ENCODE measurements at places on chromosomes 2 and 18.
A peak's percentile ranks its signal among the peaks of the same experiment; 100 is the strongest.

DNA sequence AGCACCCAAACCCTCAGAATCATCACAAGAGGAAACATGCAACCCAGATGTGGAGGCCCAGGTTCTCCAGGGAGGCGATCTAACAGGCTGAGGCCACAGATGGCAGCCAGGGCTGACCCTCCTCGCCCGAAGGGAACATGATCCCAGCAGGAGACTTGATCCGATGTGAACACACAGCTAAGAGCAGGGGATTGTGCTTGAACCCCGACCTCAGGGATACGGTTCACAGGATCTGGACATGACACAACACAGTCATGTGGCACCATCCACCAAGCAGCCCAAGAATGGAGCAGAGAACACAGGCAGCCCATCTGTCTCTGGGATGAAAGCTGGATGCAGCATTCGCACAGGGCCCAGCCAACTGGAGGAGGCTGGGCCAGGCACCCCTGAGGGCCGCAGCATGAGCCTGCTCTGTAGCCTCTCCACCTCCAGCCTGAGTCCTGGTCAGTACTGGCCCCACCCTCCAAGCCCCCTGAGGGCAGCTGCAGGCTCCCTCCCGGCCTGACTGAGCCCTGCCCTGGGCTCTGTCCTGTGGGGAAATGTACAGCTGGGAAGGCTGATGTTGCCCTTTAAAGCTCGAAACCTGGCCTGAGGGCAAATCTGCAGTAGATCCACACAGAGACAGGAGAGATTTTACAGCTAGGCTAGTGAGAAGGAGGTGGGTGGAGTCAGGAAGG, 39.0 kb downstream of the AQP12A start:
- DNase-seq: no peak

- DNase-seq: no peak
Measured at GRCh38 chr2:128520340-128520739, 201.7 kb upstream of the HS6ST1 start.

- DNase-seq: peak; percentile 40
Measured at GRCh38 chr2:187547353-187547979, 6.8 kb downstream of the TFPI start.

DNA sequence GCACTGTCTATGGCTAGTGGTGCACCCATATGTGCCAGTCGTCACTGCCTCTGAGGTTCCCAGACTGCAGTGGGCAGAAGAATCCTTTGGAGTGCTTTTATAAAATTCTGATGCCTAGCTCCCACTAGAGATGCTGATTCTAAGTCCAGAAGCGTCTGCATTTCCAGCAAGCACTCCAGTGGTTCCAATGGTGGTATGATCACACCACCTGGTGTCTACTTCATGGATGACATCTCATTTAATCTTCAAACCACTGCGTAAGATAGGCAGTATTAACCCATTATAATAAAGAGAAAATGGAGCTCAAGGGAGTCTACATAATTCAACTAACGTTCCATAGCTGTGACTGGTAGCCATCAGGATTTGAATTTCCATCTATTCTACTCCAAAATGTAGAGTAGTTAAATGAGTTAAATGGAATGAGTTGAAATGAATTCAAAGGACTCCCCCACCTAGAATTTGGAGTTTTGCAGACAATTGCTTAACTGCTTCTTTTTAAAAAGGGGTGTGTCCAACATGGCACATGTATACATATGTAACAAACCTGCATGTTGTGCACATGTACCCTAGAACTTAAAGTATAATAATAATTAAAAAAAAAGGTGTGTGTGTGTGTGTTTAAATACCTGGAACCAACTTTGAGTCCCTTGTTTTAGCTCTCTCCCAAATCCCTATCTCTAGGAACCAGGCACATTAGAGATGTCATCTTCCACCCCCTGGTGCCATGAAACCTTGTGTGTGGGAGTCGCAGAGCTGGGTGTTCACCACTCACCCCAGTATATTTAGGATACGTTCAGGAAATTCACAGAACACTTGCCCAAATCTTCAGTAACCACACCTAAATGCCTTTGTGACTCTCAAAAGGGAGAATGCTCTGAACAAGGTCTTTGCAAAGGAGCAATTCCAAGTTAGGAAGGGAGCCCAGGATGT, 14.1 kb downstream of the LAMA3 start:
- DNase-seq: peak; percentile 32

DNA sequence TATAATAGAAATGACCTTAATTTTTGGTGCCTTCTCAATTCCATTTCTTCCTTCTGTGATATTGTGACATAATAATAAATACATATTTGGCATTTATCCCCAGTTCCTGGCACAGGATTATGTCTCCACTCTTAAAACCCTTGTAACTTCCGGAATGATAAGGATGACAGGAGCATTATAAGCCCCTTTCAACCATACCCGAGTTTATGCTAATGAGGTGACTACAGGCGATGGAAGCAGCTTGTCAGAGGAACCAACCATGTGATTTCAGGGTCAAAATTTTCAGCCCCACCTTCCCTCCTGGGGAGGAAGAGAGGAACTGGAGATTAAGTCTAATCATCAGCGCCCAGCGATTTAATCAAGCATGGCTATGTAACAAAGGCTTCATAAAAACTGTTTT, 528.5 kb upstream of the CRIM1 start:
- no peak for DNase-seq

GRCh38 chr2:54560146-54560881, 104.2 kb downstream of the SPTBN1 start:
- DNase-seq: no peak

- peak; percentile 51 for DNase-seq
Measured at GRCh38 chr2:74181739-74182138, 3.1 kb upstream of the MOB1A start.

DNA sequence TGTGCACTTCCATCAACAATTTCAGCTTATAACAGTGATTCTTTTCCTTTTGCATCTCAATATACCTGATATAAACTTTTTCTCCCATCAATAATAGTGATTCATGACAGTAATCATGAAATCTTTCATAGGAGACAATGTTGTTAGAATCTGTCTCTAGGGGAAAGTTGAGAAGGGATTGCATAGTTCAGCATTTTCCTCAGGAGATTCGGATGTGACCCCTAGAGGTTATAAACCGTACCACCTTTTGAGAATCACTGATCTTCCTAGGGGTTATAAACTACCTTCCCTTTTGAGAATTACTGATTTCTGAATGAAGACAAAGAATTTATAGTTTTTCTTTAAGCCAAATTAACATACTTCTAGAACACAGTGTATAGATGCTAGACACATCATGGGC, 53.0 kb upstream of the GALNT3 start:
- no peak for DNase-seq

DNA sequence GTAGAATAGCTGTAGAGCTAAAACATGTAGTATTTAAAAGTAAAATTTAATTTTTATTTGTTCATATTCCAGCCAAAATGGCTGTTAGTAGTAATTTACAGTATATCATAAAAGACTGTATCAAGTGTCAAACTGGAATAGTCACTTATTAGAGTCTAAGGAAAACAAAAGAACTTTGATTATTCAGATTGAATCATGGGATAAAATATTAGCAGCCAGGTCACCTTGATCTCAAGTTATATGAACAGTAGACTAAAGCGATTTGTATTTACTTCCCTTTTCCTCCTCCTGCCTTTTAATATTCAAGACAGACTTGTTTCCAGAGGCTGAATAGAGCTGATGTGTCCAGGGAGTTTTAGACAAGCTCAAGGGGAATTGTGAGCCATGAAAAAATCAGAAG, 54.4 kb downstream of the PMAIP1 start:
- DNase-seq: no peak

- no peak for DNase-seq
Measured at GRCh38 chr18:23812546-23813440, 123.5 kb downstream of the LAMA3 start.

DNA sequence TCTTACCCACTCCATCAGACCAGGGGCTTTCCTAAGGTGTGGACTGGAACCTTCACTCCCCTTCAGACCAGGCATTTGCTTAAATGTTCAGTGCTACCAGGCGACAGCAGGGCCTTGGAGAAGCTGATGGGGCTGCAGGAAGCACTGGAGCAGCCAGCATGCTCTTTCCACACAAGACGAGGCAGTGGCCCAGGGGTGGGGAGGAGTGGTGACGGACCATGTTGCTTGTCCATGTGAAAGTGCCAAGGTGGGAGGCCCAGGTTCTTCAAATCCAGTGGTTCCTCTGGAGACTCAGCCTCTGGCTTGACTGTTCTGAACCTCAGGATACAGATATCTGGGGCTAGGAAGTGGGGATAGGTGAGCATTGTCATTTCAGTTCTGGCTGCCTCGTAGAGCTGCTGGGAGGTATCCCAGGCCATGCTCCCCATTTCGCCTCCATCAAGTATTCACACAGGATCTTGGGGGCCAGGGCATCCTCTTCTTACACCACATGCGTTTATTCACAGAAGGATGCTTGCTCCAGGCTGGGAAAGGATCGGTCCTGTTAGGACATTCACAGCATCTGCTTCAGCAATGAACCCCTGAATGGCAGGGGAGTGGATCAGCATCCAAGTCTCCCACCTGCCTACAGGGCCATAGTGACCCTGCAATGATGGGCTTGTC, 62.2 kb downstream of the SFXN5 start:
- peak; percentile 4 for DNase-seq

DNA sequence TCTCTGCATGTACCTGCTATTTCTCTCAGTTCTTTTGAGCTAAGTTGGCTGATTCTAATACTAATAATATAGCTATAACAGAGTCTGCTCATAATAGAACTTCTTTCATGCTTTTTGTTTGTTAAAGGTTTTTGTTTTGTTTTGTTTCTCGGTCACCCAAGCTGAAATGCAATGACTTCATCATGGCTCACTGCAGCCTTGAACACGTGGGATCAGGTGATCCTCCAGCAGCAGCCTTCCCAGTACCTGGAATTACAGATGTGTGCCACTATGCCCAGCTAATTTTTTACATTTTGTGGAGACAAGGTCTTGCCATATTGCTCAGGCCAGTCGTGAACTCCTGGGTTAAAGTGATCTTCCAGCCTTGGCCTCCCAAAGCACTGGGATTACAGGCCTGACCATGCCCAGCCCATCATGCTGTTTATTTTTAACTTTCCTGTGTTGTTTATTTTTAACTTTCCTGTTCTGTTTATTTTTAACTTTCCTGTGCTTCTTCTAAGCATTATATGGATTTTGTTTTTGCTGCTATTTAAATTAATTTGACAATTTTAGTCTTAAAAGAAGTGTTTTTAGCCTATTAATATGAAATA, 763.8 kb upstream of the CDH7 start:
- DNase-seq: no peak

GRCh38 chr18:26902291-26902690, 36.8 kb upstream of the AQP4 start:
- no peak for DNase-seq

DNA sequence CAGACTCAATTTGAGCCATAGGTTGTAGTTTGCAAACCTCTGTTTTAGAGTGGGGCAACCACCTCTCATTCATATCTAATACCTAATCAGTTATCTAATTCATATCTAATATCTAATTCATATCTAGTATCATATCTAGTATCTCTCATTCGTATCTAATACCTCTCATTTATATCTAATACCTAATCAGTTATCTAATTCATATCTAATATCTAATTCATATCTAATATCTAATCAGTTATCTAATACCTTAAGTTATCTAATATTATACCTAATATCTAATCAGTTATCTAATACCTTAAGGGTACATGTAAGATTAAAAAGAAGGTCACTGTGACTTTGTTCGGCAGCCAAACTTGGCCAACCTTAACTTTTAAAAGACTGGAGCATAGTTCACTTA, 403.4 kb upstream of the MMADHC start:
- DNase-seq: no peak

DNA sequence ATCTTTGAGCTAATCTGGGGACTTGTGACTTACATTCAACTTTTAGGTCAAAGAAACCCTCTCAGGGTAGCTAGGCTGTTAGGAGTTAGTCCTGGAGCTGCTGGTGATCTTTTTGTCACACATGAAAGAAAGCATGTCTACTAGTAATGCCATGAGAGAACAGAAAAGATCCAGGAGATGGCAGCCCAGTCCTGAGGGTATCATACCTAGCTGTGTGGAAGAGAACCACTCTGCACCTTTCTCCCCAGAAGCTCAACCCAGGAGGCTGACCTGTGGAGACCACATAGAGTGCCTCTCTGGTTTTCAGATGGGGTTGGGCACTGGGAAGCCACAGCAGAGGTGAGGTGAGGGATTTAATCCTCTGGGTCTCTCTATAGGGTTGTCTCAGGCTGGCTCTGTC, 460.2 kb upstream of the UBE2E3 start:
- DNase-seq: peak; percentile 32

- no peak for DNase-seq
Measured at GRCh38 chr2:96306370-96306769, 1.0 kb upstream of the SNRNP200 start.

DNA sequence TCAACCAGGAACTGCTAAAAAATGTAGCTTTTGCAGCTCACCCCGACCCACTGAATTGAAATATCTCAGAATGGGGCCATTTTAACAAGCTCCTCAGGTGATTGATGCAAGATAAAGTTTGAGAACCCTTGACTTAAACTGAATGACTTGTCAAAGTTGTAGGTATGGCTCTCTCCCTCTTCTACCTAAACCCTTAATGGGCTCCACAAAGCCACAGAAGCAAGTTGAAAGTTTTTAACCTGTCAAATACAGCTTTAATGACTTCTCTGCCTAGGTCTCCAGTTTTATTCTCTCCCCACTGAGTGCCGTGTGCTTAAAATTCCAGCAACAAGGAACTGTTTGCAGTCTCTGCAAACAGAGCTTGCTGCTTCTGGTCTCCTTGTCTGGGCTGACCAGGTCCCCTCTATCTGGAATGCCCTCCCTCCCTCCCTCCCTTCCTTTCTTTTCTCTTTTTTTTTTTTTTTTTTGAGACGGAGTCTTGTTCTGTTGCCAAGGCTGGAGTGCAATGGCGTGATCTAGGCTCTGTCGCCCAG, 19.7 kb upstream of the RNF125 start:
- no peak for DNase-seq

GRCh38 chr2:236215196-236215595, 47.0 kb upstream of the GBX2 start:
- no peak for DNase-seq

DNA sequence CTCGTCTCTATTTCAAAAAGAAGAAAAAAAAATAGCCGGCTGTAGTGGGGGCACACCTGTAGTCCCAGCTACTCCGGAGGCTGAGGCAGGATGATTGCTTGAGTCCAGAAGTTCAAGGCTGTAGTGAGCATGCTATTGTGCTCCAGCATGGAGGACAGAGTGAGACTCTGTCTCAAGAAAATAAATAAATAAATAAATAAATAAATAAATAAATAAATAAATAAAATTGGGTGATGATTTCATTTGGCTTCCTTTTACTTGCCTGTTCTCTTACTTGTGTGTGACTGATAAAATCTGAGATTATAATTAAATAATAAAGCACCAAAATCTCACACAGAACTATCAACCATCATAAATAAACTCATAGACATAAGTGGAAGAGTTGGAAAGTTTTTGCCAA, 657.8 kb downstream of the NRXN1 start:
- DNase-seq: no peak

GRCh38 chr2:227147023-227147422, 17.0 kb downstream of the COL4A4 start:
- DNase-seq: no peak

DNA sequence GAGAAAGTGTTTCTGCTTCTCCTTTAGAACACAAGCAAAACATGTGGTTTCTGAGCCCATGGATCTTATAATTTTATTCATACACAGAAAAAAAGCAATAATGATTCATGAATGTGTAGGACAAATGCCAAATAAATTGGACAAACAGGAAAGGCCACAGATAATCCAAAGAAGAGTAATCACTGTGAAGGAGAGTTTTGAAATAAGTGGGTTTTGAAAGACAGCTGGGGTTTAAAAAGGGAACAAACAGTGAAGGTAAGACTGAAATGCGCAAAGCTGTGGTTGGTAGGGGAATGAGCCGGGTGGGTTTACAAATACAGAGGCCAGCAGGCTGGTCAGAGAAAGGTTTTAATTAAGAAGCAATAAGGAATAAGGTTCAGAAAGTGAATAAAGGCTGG, 50.0 kb upstream of the MBOAT2 start:
- DNase-seq: no peak

GRCh38 chr2:141341444-141341843, 789.4 kb downstream of the LRP1B start:
- DNase-seq: no peak

Data from mucosa of gallbladder (tissue), 1 donor.